ENCODE measurements at places on chromosomes 13 and 19.

GRCh38 chr13:20197361-20197834 lies 4.7 kb upstream of the GJB2 start:
- peak; percentile 31 for DNase-seq

DNA sequence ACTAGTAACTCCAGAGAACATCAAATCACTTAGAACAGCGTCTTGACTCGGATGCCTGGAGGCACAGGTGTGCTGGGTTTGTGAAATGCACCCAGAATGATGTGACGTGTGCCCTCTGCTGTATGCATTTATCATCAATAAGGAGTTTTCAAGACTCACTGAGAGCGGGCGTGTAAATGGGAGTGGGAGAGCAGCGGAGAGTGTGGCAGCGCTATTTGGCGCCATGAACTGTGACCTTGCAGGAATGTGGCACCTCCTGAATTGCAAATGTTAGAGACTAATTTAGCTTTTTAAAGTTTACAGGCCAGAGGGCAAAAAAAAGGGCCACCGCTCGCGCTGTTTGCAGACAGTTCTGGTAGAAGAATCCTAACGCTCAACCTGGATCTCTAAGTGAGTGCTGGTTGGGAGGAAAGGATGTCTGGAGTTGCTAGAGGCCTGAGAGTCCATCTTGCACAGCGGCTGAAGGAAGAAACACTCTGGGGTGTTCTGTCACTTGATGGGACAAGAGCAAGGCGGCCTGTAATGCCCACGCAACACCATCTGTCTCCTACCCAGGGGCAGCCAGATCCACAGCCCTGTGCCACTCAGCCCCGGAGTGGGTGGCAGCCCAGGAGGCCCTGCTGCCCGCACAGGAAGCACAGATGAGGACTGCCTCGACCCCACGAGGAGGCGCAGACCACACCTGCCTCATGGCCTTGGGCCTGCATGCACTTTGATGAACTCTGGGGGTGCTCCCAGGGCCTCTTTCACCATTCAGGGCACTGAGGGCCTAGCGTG lies 19.7 kb downstream of the RANBP3 start:
- no peak for DNase-seq

DNA sequence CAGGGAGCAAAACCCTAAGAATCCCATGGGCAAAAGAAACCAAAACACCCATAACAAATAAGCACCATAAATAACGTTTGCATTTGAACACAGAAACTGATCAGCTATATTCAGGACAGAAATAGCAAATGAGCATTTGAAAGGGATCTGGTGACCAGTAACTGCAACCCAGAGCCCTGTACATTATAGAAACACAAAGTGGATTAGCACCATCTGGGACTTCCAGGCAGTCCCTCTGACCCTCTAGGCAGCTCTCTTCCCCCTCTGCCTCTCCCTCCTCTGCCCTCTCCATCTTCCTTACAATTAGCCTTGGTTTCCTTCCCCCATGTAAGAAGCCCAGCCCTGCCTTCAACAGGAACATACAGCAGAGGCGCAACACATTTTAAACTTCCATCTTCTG lies 215.0 kb downstream of the DCLK1 start:
- DNase-seq: no peak

DNA sequence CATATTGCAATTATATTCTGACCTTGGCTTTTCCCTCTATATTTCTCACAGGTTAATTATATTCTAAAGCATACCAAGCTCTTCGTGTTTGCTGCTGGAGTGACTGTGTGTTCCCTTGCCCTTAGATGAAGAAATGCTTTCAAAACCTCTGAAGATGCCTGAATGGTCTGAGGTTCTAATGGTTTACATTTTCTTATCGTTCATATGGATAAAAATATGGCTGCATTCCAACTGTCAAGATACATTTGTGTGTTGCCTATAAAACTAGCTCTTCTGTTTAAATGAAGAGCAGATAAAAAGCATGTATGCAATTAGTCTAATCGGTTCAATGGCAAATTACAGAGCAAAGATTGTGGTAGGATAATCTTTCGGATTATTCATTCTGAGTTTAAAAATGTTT lies 68.4 kb upstream of the ANKRD10 start:
- no peak for DNase-seq

DNA sequence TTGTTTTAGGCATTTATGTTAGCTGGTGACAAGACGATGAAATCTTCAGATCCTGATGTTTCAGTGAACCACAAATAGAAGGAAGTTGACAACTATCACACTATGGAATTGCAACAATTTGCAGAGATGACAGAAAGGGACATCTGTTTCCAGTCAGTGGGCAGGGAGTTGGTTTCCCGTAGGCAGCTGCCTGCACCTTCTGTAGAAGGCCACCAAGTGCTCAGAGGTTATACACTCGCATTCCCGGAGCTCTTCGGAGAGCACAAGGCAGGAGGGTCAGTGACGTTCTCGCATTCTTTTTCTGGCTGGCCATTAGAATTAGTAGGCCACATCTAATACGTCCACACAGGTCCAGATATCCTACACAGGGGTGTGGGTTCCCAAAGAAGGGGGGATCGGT lies 129.4 kb downstream of the SHISA2 start:
- no peak for DNase-seq

GRCh38 chr19:17871878-17872250 lies at the start of gene SLC5A5:
SLC5A5 (plus strand) TSS chr19:17871945; CDS start chr19:17872320, 375 bp downstream.
- DNase-seq: no peak

- DNase-seq: no peak
Observed at GRCh38 chr19:7550169-7550770, 14.8 kb downstream of the PNPLA6 start.

- DNase-seq: peak; percentile 63
Observed at GRCh38 chr19:4851551-4852290, 15.7 kb downstream of the PLIN3 start.

DNA sequence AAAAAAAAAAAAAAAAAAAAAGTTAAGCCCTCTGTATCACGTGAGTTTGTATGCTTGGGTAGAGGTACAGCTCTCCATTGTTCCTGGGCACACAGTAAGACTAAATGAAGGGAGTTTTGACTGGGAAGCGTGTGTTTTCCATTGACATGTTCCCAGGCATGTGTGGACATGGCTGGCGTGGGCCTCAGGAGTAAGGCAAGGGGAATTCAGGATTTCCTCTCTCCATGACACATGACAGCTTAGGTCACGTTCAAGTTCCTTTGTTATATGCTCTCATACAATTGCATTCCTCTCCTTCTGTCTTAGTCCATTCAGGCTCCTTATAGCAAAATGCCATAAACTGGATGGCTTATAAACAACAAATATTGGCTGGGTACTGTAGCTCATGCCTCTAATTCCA lies 17.1 kb upstream of the MAP3K10 start:
- no peak for DNase-seq

DNA sequence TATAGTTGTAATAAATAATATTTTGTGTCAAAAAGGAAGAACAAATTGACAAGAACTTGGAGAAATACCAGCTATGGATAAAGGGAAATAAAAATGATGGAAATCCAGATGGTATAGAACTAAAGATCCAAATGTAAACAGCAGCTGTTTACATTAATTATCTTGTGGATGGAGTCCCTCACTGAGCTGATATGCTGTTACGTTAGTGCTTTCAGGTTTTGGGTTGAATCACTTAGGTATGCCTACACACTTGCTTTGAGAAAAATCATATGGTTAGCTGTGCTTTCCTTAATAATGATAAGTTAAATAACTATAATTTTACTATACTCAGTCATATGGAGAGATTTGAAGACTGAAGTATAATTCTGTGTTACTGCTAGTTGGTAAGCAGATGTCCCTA lies 27.7 kb downstream of the WASF3 start:
- DNase-seq: no peak

DNA sequence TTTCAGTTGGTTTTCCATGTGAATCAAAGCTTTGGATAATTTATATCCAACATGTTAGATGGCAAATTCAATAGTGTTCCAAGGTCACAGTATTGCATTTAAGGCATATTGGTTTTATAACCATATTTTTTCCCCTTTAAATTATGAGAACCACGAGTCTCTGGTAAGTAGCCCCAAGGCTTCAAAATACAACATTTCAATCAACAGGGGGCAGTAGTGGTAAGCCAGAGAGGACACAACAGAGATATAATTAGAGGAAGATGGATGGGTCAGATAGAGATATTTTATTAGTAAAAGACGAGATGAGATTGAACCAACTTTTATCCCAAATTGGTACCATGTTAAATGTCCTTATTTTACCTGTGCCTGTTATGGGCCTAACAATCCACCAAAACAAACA lies 53.1 kb downstream of the KL start:
- DNase-seq: no peak

GRCh38 chr13:21000647-21001046 lies 60.7 kb downstream of the LATS2 start:
- DNase-seq: no peak

DNA sequence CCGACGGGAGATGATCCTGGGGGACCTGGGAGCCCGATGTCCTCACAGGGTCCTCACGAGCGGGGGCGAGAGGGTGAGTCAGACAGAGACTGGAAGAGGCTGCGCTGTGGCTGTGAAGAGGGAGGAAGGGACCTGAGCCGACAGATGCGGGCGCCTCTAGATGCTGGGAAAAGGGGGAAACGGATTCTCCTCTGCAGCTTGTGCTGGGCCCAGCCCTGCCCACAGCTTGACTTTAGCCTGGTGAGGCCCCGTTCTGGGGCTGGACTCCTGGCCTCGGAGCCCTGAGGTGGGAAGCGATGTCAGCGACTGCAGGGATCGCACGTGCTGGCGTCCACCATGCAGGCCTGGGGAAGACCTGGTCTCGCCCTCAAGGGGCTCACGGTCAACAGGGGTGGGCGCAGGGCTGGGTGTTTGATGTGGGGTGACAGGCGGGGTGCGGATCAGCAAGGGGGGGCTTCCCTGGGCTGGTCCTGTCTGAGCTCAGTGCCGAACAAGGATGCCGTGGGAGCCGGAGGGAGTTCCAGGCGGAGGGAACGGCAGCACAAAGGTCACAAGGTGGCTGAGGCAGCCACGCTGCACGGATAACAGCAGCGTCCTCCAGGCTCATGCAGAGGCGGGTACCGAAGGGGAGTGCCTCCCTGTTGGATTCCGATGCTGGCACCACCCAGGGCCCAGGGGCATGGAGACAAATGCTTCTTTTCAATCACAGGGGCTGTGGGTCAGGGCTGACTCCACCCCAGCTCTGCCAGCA lies 31.8 kb downstream of the PIP5K1C start:
- DNase-seq: no peak

- no peak for DNase-seq
Observed at GRCh38 chr19:489418-490196, 6.7 kb upstream of the MADCAM1 start.

DNA sequence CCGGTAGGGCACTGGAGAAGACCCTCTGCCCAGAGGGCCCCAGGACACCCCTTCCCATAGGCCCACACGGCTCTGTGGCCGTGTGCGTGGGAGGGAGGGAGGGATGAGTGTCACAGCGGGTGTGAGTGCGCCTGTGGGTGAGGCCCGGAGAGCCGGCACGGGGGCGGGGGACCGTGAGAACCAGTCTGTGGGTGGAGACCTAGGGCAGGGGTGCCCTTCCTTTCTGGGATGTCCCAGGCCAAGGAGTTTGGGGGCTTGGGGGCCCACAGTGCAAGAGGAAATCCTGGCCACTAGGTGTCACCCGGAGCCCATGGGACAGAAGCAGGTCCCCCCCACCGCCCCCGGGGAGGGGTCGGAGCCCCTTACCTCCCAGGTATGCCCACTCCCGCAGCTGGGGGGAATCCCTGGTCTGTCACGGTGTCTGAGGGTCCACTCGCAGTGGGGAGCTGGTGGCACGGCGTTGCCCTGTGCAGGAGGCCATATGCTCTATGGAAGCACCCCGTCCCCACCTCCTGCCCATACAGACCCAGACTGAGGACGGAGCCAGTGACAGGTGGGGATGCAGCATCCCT lies 16.0 kb upstream of the SLC7A10 start:
- DNase-seq: no peak

- no peak for DNase-seq
Observed at GRCh38 chr13:101780211-101780610, 327.7 kb downstream of the ITGBL1 start.

- no peak for DNase-seq
Observed at GRCh38 chr13:51534041-51534817, 50.0 kb upstream of the WDFY2 start.

DNA sequence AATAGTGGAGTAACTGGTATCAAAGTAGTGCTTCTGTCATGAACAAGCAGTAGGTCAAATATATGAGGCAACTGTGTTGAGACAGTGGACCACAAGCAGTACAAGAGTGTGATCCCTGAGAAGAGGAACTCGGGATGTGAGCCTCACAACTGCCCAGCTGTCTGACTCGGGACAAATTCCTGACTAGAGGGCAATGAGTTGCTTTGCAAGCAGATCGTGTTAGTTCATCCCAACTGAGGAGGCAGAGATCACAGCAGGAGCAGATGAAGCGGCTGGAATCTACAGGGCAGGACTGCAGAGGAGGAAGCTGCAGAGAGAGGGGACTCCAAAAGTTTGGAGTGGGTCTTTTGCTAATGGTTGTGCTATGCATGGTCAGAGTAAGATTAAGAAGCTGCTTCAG lies 741.1 kb downstream of the DIAPH3 start:
- DNase-seq: no peak

GRCh38 chr13:97855570-97856303 lies 97.7 kb upstream of the IPO5 start:
- DNase-seq: peak; percentile 47

GRCh38 chr13:113969973-113970611 lies 3.8 kb downstream of the C13orf46 start:
- DNase-seq: no peak

- no peak for DNase-seq
Observed at GRCh38 chr19:55451965-55452748, 9.1 kb upstream of the SHISA7 start.

DNA sequence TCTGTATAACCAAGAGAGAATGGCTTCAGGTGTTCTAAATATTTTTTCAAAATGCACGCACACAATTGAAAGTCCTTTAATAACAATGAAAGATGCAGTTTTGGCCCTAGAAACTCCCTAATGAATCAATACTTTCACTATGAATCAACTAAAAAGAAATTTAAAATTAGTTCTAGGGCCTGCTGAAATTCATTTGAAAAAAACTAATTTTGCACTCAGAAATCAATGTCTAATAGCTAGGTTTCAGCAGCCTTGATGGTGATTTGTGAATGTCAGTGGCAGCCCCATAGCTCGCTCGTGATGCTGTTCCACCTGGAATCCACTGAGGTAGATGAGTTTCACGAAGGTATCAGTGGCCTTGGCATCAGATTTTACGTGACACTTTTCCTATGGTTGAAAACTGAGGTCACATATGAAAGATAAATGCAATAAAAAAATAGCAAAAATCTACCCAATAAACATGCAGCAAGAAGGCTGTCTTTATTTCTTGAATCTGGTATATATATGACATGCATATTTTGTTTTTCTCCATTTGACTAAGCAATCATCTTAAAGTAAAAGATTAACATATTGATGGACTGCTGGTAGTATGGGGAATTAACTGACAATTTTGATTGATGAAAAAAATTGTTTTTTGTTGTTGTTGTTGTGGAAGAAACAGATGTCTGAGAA lies 141.0 kb downstream of the AKAP11 start:
- no peak for DNase-seq
